ENCODE measurements at places on chromosomes 7 and 10. TPM values are rescaled to one million over a fixed set of nuclear protein-coding genes. Genes with fewer than 3 reads are reported as not detected.

- no peak for DNase-seq
Measured at GRCh38 chr7:26334166-26334859, 42.7 kb downstream of the SNX10 start.

The SPDYE1 gene
- not detected for total RNA-seq

The GNAI1 gene
- total RNA-seq: 99.2 TPM

- DNase-seq: peak; percentile 73
Measured at GRCh38 chr7:129144095-129144833, at the start of gene TSPAN33. TSPAN33 (plus strand) TSS chr7:129144707; CDS start chr7:129144981, 274 bp downstream.

The HMX2 gene
- not detected for total RNA-seq

DNA sequence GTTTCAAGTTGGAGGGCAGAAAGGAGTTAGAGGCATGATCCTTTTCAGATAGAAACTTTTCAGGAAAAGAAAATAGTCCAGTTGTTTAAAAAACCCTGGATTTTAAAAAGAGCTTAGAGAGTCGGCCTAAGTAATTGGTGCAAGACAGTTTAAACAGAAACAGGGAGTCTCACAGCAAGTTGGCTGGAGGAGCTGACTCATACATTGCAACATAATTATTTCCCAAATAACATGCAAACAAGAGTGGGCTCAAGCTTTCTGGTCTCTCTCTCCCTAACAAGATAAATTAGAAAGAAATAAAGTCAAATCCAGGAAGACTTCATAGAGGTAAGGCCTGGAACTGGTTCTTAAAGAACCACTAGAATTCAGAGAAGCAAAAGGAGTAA, 100.3 kb upstream of the AGBL3 start:
- DNase-seq: peak; percentile 90

DNA sequence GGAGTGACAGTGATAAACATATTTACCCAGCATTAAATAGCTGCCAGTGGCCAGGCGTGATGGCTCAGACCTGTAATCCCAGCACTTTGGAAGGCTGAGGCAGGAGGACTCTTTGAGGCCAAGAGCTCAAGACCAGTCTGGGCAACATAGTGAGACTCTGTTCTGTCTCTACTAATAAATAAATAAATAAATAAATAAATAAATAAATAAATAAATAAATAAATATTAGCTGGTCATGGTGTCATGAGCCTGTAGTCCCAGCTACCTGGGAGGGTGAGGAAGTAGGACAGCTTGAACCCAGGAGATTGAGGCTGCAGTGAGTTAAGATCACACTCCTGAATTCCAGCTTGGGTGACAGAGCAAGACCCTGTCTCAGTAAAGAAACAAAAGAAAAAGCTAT, 384.0 kb upstream of the ADARB2 start:
- no peak for DNase-seq
